GM23248 (cell line): ENCODE measurements at places on chromosomes 5 and 9.

GRCh38 chr9:129962889-129963703 lies 79.9 kb downstream of the FNBP1 start:
- DNase-seq = peak; percentile 74

- DNase-seq = no peak
Measured at GRCh38 chr5:134534726-134535110, 9.2 kb downstream of the JADE2 start.

DNA sequence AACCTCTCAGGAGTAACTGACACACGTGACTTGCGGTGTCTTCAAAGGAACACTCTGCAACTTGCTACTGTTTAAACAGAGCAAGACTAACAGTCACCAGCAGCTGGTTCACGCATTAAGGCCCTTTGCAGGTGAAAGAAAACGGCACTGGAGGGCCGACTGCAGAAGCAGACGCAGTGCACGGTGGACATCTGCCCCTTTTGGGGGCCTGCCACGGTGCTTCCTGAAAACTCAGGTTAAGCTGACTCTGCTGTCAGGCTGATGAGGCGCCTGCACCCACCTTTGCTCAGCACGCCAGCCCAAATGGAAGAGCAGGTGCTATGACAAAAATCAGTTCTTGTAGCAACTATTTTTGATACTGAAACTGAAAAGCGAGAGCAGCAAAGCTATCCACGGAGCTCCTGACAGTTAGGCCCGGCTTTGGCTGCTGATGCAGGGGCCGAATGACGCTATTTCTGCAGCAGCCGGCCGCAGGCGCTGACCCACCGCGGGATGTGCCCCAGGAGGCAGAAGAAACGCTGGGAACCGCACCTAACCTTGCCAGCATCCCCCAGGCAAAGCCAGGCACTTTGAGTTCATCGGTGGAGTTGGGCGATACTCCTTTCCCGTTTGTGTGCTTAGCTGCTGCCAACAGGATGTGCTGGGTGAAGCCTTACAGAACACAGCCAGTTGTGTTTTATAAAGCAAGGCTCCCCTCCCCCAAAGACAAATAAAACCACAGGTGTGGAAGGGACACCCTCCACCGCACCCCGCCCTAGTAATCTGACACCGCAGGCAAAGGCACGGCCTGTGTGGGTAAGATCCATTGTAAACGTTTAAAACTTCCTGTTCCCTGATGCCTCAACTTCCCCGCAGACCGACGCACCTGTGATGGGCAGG lies 21.1 kb upstream of the TERT start:
- peak; percentile 24 for DNase-seq

GRCh38 chr5:168580227-168580508 lies 1.0 kb upstream of the PANK3 start:
- peak; percentile 24 for DNase-seq

- no peak for DNase-seq
Measured at GRCh38 chr5:172757394-172758010, 13.5 kb downstream of the DUSP1 start.

DNA sequence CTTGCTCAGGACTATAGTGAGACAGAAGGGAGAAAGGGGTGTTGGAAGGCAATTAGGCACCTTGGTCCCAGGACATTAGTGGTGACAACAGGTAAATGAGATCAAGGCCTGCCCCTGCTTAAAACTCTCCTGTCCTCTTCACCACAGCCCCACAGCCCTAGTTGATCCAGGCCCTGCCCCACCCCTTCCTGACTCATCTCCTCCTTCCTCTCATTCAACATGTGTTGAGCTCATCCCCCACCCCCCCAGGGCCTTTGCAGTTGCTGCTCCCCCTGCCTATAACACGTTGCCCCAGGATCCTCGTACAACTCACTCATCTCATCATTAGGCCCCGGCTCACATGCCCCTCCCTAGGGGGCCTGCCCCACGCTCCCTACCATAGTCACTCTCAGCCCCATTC lies 66.8 kb downstream of the TSPAN17 start:
- peak; percentile 23 for DNase-seq

GRCh38 chr5:135342551-135342875 lies 56.5 kb downstream of the MACROH2A1 start:
- DNase-seq = no peak

GRCh38 chr5:9479361-9479760 lies 66.5 kb downstream of the SEMA5A start:
- DNase-seq = peak; percentile 89

DNA sequence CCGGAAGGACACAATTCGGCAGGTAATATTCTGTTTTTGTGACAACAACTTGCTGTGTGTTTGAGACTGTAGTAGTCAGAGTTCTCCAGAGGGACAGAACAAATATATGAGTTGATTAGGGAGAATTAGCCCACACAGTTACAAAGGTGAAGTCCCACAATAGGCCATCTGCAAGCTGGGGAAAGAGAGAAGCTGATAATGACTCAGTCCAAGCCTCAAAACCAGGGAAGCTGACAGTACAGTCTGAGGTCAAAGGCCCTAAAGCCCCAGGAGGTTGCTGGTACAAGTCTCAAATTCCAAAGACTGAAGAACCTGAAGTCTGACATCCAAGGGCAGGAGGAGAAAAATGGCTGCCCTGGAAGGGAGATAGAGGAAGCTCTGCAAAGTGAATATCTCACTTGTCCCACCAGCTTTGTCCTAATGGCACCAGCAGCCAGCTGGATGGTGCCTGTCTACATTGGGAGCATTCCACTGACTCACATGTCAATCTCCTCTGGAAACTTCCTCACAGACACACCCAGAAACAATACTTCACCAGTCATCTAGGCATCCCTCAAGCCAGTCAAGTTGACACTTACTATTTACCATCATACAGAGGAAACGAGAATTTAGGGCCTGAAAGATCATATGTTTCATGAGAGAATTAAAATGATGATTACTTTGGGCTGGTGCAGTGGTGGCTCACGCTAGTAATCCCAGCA lies 36.3 kb upstream of the CTXN3 start:
- DNase-seq = no peak

GRCh38 chr5:8628521-8628920 lies 759.6 kb downstream of the MTRR start:
- no peak for DNase-seq

DNA sequence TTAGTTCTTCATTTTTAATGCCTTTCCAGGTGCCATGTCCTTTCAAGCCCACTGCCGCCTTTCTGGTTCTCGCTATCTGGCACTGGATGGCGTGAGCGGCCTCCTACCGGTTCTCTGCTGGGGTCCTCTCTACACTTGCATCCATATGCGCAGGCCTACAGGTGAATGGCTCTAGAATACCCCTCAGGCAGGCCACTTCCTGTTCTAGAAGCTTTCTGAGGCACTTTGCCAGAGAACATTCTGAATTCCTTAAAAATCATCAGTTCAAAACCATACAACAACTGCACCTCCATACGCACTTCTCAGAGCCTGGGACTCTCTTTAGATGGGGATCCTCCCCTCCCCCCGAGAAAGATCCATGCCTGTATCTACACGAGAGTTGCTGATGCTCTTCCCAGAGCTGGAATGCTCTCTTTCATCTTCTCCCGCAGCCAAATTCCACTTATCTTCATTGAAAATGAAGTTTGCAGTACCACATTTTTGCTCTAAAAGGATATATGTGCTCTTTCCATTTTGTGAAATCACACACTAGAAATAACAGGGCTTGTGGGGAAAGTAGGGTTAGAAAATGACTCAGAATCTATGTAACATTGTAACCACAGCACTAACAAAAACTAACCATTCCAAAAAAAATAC lies 1.4 kb upstream of the LHFPL2 start:
- peak; percentile 73 for DNase-seq

DNA sequence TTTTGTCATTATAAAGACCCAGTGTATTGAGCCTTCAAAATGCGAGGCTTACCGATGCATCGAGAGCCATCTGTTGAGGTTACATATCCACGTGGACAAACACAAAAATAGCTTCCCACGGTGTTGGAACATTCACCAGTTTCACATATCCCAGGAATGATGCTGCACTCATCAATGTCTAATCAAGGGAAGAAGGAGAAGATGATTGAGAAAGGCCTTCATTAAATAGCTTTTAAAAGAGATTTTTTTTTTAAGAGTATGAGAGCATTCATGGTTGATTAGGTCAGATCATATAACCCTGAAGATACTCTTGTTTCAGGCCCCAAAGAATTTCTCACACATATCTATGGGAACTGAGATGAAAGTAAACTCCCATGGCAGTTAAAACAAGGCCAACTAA lies 129.4 kb downstream of the FBN2 start:
- no peak for DNase-seq

- DNase-seq = peak; percentile 24
Measured at GRCh38 chr5:68528821-68529273, 313.3 kb downstream of the PIK3R1 start.

DNA sequence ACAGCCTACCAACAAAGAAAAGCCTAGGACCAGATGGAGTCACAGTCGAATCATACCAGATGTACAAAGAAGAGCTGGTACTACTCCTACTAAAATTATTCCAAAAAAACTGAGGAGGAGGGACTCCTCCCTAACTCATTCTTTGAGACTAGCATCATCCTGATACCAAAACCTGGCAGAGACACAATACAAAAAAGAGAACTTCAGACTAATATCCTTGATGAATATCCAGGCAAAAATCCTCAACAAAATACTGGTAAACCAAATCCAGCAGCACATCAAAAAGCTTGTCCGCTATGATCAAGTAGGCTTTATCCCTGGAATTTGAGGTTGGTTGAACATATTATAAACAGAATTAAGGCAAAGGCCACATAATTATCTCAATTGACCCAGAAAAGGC lies 900.4 kb upstream of the ARRDC3 start:
- DNase-seq = no peak

DNA sequence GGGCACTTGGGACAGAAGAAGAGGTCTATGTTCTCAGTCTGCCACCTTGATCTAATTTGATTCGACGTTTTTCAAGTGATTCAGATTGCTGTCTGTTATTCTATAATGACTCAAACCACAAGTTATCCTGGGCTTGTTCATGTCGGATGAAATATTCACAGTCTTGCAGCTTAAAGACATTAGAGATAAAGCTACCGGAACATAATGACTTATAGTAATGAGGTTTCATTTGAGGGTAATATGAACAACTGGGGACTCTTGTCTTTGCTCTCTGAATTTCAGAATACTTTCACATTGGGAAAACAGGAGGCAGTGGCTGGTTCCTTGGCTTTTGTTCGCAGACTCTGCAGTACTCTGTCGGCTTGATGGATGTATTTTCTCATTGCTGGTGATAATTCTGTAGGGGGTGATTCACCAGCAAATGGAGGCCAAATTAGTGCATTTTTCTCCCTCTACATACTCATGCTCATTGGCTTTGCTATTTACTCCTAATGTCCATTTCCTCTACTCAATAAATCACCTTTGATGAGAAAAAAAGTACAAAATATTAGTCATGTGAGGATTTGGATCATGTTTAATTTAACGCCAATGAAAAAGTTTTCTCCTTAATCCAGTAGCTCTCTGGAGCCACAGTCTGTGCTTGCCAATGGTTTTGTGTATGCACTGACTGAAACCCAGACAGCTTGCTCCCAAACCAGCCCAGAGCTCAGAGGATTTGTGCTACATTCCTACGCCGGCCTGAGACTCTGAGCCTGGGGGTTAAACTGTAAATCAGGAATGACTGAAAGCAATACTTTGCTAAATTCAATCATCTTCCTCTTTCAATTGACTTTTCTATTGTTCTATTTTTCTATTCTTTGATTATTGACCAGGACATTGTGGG lies 154.7 kb upstream of the ANKH start:
- DNase-seq = peak; percentile 68

- peak; percentile 71 for DNase-seq
Measured at GRCh38 chr9:105328872-105329718, 84.6 kb downstream of the SLC44A1 start.

GRCh38 chr5:132497488-132497997 lies 7.0 kb upstream of the IRF1 start:
- peak; percentile 97 for DNase-seq

GRCh38 chr5:54821445-54822323 lies 163.7 kb downstream of the ESM1 start:
- no peak for DNase-seq

- no peak for DNase-seq
Measured at GRCh38 chr9:93303806-93304573, 120.1 kb downstream of the WNK2 start.

GRCh38 chr5:55427157-55427556 lies 107.6 kb downstream of the PLPP1 start:
- DNase-seq = peak; percentile 68

DNA sequence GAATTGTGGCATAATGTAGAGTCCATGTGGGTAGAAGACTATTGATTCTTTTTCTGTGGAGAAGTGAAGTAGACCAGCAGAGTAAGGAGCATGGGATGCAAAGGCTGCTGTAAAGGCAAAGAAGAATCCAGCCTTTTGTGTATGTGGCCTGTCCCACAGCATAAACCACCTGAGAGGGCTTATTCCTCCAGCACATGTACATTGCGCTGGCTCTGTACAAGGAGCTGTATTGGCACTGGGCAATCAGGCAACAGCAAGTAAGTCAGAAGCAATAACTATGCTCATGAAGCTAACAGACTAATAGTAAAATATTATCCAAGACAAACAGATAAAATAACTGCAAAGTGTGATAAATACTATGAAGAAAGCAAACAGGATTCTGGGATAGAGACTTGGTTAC lies 86.2 kb downstream of the LURAP1L start:
- no peak for DNase-seq

DNA sequence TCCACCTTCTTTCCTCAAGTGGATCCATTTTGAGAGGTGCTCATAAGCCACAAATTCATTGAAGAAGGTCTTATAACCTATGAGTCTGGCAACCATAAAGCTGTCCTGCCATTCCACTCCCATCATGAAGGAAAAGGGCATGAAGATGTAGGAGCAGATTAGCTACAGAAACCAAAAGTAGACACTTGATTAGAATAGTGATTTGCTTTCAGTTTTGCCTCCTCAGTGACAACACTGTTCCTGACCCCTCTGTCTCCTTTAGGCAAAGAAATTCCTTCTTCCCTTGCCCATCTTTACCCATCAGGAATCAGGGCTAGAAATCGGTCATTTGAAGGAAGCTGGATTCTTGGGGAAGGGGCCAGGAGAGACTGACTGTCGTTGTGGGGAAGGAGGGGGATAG lies 55.2 kb downstream of the SLC28A3 start:
- no peak for DNase-seq

DNA sequence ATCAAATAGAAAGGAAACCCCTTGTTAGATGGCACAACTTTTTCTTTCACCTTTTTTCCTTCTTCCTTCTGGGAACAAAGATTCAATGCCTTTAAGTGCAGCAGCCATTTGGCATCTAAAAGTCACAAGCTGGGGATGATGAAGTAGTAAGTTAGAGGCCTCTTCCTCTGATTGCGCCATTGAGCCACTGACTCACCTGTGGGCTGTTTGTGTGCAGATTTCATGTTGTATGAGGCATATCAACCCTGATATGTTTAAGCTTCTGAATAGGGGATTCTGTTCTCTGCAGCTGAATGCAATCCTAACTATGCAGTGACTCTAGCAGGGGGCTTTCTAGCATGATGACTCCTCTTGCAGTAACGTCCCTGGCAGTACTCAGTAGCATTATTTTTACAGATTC lies 599.9 kb downstream of the CSNK1G3 start:
- peak; percentile 20 for DNase-seq

GRCh38 chr9:105436783-105437182 lies 11.1 kb upstream of the FSD1L start:
- DNase-seq = no peak

GRCh38 chr5:84384604-84385575 lies at the start of gene EDIL3:
TSS of gene EDIL3 (minus strand) at chr5:84384880. CDS start at chr5:84384374, 506 bp downstream.
- DNase-seq = peak; percentile 56
